ENCODE measurements at places on chromosomes 5 and 9.

DNA sequence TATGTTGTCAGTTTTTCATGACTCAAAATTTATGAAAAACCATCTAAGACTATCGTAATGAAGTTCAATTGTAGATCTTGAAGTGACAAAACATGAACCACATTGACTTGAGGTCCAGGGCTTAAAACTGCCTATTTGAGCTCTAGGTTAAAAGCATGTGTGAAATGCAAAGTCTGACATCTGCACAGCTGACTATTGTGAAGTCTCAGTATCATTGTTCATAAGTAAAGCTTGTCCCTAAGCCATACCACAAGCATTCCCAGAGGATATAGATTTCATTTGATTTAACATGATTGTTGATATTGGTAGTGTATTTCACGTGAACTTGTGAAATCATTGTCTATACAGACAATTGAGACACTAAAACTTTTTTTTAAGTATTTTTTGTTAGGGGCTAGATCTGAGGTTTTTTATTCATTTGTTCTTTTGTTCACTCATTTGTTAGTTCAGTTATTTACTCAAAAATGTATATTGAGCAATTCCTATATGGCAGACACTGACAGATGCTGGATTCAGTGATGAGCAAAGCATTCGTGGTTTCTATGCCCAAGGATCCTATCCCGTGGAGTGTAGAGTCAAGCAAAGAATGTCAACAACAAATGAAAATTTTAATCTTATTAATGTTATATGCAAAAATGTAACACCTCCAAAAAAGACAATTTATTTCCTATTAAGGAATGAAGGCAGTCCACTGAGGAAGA is 485.2 kb downstream of the RAB3C start:
- no peaks in the 10 kb centered on the region for H3K36me3 ChIP-seq

DNA sequence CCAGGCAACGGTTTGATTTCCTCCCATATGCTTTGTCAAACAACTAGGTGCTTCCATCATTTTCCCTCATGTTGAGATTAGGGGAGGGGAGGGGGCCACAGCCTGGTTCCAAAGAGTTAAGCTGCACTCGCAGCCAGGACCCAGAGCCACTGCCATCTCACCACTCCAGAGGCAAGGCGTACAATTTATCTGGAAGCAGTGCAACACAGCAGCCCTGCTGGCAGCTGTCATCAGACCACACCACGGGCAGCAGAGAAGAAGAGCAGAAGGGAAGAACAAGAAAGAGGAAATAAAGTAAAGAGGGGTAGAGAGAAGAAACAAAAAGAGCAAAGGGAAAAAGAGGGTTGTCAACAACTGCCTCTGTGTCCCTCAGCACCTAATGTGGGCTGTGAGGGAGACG is 38.9 kb downstream of the MED27 start:
- DNase-seq: no peak
- H3K27me3 ChIP-seq: no peaks in the 10 kb centered on the region
- H3K36me3 ChIP-seq: peaks cover 13% of the 10 kb centered on the region
- peaks cover 6% of the 10 kb centered on the region for H3K4me1 ChIP-seq
- no peak overlapping the region for H3K4me3 ChIP-seq

DNA sequence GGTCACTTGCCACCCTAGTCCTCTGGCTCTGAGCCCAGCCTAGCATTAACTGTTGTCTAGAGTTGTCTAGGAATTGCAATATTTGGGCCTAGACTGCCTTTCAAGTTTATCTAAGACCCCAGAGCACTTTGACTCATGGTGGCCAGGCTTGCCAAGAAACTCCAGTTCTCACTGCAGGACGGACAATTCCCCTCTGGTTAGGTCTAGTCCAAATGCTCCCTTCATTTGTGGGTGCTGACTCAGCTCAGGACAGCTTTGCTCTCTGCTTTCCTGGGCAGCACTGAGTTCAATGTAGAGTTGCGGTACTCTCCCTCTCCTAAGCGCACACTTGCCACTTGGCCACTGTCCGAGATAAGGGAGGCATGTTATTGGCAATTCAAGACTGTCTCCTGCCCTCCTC is 619.4 kb downstream of the TLE1 start:
- no peaks in the 10 kb centered on the region for H3K36me3 ChIP-seq
- H3K4me3 ChIP-seq: no peak overlapping the region
- no peak overlapping the region for H3K27ac ChIP-seq
- H3K4me1 ChIP-seq: no peaks in the 10 kb centered on the region
- H3K27me3 ChIP-seq: no peaks in the 10 kb centered on the region

DNA sequence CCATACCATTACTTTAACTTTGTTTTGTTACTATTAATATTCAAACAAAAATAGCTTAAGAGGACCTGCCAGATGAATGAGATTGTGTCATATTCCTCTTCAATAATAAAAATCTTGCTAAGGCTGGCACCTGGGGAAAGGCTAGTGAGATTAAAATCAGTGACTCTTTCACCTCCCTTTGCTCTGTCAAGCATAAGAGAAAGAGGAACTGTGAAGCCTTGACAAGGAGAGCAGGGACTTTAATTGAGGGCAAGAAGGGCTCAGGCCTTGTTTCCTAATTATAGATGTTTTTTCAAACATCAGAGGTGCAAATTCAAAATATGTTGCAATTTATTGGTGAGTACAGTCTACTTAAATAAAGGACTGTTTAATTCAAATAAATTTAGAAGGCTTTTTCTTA is 91.7 kb downstream of the SPATA31D1 start:
- DNase-seq: no peak
- no peak overlapping the region for H3K4me3 ChIP-seq
- no peaks in the 10 kb centered on the region for H3K27me3 ChIP-seq
- H3K27ac ChIP-seq: peak overlapping the region; percentile 46
- no peaks in the 10 kb centered on the region for H3K36me3 ChIP-seq
- peaks cover 11% of the 10 kb centered on the region for H3K4me1 ChIP-seq

DNA sequence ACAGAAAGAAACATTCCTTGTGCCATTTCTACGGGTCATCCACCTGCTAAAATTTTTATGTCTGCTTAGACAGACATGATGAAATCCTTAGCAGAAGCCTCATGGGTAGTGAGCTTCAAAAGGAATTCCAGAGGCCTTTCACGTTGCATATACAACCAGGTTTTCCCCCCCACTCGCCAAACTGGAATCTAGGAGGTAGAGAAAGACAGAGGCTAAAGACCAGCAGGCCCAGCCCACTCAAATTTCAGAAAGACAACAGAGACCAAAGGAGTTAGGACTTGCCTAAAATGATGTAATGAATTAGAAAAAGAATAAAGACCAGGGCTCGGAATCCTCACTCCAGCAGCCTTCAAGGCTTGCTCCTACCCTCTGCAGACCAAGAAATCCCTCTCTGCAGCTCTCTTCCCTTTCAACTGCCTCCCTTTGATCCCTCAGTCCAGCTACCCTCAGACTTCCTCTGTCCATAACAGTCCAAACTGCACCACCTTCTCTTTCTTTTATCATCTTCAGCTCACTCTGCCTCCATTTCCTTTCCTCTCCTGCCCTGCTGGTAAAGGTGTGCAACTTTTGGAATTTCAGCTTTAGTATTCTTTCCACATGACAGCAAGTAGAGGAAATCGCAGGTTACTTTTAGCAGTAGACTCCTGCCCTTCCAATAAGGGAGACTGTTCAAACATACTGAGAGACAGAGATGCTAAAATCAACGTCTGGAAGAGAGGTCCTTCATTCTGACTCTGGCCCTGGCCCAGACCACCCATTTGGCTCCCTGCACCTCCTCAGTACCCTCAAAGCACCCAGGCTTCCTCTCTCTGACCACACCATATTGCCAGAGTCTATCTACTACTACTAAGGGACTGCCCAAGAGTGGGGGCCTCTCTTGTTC is 8.9 kb downstream of the B4GALT1 start:
- H3K4me1 ChIP-seq: peaks cover 98% of the 10 kb centered on the region
- peak overlapping the region; percentile 95 for H3K27ac ChIP-seq

- no peak for DNase-seq
- H3K27me3 ChIP-seq: peaks cover 70% of the 10 kb centered on the region
- H3K27ac ChIP-seq: no peak overlapping the region
Observed at GRCh38 chr9:77016526-77017504, 2.6 kb upstream of the FOXB2 start.

DNA sequence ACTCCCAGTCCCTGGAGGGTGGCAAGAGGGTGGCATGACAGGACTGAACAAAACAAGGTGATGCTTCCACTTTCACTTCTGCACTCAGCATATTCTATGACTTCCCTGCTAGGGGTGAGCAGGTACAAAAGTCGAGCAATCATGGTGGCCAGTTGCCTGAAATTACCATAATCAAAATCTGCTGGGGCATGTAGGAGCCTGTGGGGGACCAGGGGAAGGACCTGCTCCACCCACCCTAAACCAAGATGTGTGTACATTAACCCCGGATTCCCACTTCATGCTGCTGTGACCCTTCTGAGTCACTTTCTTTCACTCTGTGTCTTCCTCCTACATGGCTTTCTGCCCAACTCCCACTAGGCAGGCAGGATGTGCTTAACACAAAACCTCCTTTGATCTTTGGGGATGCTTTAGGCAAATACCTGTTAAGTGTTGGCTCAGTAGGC is 73.3 kb upstream of the PHF24 start:
- H3K4me1 ChIP-seq: no peaks in the 10 kb centered on the region
- no peaks in the 10 kb centered on the region for H3K36me3 ChIP-seq
- H3K27me3 ChIP-seq: peaks cover 4% of the 10 kb centered on the region
- no peak overlapping the region for H3K27ac ChIP-seq
- no peak for DNase-seq
- no peak overlapping the region for H3K4me3 ChIP-seq
